ENCODE measurements at places on chromosomes 1 and 21. TPM values are rescaled to one million over a fixed set of nuclear protein-coding genes. Genes with fewer than 3 reads are reported as not detected.

The TNN gene
- 0.33 TPM for total RNA-seq

The ZNF695 gene
- total RNA-seq, result 1.7 TPM

The ACTN2 gene
- 66.2 TPM for total RNA-seq

The HCN3 gene
- 13.4 TPM for total RNA-seq

The ZFP69B gene
- 11.5 TPM for total RNA-seq
